ENCODE measurements at places on chromosomes 1 and 21.

DNA sequence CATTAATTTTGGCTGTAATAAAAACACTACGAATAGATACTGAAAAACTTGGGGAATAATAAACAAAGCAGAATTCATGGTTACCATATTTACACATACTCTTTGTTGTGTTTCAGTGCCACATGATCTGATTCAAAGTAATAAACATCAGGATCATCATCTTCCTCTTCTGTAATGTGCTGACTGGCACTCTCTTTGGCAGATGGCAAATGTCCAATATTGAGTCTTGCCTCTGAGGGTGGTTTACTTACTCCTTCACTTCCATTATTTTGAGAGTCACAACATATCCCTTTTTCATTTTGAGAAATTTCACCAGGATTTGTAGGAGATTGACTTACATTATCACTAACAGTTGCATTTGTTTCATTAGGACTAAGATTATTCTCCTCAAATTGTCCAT, 50.7 kb downstream of the ZZZ3 start:
- DNase-seq = no peak

GRCh38 chr1:69570356-69570755, 2.6 kb downstream of the LRRC7 start:
- DNase-seq = no peak

GRCh38 chr1:227058321-227058751, 118.2 kb downstream of the COQ8A start:
- no peak for DNase-seq

GRCh38 chr21:29704719-29705118, 235.1 kb downstream of the GRIK1 start:
- no peak for DNase-seq

GRCh38 chr21:32812035-32812434, 40.5 kb upstream of the PAXBP1 start:
- no peak for DNase-seq

DNA sequence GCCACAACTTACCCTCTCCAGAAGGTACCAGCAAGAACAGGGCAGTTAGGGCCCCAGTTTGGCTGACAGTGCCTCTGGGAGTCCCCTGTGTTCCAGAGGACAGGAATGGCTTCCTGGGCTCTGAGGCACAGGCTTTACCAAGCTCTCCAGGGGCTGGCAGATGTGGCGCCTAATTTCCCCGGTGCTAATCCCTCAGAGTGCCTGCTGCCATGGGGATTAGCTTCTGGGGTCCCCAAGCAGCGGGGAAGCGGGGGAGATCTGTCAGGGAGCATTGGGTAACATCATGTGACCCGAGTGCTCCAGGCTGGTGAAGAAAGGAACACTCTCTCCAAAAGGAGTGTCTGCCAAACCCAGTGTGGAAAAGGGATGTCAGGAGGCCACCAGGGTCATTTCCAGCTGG, at the start of gene LACTBL1:
Gene LACTBL1 (minus strand): TSS at position 107 of the 400 bp plus-strand sequence. CDS start 550 bp downstream, outside the sequence.
- DNase-seq = no peak

DNA sequence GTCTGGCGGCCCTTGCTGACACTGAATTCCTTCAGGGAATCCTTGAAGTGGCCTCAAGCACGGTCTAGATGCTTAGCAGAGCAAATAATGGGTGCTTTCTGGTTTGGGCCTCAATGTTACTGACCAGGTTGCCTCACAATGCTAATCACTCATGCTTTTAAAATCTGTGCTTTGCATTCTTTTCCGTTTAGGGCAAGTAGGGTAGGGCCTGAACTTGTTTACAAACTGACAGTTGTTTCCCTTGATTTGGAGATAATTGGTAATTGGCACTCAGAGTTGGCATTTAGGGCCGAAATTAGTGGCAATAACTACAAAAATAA, 1.4 kb downstream of the VPS13D start:
- no peak for DNase-seq

DNA sequence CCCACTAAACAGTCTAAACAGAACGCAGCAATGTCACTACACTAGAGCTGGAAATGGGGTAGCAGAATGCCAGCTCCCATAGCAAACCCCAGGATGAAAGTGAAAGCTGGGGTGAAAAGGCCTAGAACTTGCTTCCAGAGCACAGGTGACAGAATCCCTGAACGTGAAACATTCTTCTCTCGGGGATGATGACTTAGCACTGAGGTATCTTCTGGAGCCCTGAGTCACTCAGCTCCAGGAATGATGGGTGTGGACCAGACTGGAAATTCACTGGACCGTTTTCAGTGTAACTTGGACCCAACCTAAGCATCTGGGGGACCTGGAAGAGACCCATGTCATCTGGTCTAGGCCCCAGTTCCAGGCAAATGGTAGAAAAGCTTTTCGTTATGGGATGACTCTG, 108.9 kb downstream of the CDC7 start:
- no peak for DNase-seq

DNA sequence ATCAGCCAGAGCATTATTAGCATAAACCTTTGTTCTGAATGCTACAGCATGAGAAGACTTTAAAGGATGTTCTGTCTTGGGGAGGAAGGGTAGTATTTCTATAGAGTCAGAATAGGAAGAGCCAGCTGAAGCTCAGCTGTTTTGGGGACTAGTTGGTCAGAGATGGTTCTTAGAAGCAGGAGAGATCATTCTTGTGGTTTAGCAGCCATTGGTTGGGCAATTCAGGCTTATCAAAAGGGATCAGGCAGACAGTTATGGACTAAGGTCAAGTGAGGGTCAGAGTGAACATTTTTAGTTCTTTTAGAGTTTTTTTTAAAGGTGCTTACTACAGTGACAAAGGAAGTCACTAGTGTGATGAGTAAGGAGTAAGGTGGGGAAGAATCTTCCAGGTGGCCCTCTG, 245.5 kb downstream of the RPS6KC1 start:
- DNase-seq = no peak

DNA sequence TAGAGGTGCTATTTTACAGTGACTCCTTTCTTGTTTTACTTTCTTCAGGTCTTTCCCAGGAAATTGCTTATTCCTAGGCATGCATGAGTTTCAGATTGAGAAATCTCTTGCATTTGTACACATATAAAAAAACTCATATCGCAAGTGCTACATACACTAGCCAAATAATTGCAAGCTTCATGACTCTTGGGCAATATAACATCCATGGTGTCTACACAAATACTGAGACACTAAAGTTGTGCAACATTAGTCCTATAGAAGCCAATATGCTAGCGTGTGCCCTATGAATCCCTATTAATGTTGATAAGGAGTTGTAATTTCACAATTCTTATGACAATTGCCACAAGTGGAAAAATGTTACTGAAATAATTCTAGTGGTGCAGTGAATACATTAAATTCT, 591.0 kb downstream of the ADGRL2 start:
- no peak for DNase-seq

DNA sequence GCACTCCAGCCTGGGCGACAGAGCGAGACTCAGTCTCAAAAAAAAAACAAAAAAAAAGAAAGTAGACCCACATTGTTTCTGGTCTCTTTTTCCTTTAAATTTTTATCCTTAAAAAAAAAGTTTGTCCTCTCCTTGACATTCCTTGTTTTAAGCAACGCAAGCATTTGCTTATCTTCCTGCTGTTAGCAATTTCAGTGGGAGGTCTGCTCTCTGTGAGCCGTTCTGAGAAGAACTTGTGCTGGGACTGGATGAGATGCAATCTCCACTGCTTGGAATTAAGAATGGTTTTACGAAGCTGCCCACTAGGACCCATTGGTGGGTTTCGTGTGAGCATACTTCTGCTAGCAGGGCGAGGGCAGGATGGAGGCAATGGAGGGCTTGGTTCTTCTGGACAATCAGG, 225.1 kb upstream of the TMEM51 start:
- DNase-seq = no peak

DNA sequence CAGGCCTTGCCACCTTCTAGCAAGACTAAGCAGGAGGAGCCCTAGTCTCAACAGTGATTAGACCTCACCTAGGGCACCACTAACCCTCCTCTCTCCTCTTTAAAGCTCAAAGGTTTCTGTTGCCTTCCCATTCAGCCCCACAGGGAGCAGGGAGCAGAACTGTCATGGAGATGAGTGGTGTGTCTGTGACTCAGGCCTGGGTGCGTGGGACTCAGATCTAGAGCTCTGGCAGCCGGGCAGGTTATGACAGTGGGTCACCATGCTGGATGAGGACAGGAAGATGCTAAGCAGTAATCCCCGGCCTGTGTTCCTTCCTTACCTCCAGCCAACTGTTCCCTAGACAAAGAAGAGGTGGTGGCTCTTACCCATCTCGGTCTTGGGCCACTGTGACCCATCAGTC, 60.1 kb upstream of the COA6 start:
- DNase-seq = no peak

DNA sequence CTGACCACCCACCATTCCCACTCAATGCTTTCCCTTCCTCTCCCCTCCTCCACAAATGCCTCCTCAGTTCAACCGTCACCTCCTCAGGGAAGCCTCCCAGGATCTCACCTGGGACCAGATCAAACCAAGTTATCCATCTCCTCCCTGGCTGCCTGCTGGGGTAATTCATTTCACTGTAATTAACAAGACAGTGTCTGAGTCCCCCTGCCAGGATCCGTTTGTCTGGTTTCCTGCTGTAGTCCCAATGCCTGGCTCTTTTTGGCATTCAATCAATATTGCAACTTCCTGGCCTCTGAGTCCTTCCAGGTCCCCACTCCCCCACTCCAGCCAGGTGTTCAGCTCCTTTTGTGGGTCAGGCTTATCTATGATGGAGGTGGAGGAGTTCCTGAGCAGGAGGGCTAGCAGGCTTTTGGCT, 687.7 kb downstream of the PTPRU start:
- no peak for DNase-seq

GRCh38 chr1:178784131-178784536, 59.1 kb downstream of the RALGPS2 start:
- no peak for DNase-seq

DNA sequence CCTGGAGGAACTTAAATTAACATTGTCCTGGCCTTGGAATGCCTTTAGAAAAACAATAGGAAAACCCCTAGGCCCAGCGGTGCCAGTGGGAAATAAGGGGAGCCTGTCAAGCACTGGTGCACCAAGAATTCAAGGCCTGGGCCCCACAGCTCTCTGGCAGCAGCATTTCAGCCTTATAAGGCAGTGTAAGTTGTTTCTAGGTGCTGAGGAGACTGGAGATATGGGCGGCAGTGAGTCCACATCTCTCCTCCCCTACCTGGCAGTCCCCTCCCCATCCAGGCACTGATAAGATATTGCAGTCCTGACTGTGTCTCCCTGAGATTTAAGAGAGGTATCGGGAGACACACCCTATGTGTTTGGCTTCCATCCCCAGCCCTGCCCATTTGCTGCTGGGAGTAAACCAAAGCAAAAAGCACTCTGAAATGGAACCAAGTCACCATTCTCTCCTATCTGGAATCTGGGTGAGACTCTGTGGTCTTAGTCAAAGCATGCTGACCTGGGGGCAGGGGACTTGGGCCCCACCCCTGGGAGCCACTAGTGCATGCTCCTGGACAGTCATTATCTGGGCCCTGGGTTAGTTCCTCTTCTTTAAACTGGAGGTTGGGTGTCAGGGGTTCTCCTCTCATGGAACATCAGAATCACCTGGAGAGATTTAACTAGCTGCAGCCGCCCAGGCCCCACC, 30.5 kb downstream of the DEGS1 start:
- DNase-seq = no peak

Measured in hypothalamus (tissue), 51 donors.